ENCODE measurements at places on chromosomes 5 and 9.

GRCh38 chr9:124829334-124829669 is 24.0 kb upstream of the WDR38 start:
- DNase-seq, result no peak

- no peak for DNase-seq
Observed at GRCh38 chr9:70205366-70206020, 53.3 kb upstream of the SMC5 start.

DNA sequence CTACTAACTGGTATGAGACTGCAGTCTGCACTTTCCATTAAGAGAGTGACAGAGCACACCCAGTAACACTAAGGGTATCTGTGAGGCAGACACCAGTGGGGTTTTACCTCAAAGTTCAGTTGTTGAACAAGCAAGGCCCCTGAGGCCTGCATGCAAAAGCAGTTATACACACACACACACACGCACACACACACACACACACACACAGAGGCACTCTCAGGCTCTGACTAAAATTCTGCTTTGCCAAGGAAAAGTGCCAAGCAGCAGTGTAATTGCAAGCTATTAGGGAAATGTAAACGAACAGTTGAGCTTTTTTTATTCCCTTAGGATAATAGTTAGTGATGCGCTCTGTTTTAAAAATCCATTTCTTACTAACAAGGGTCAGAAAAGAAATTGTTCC is 377.1 kb downstream of the SPOCK1 start:
- no peak for DNase-seq

DNA sequence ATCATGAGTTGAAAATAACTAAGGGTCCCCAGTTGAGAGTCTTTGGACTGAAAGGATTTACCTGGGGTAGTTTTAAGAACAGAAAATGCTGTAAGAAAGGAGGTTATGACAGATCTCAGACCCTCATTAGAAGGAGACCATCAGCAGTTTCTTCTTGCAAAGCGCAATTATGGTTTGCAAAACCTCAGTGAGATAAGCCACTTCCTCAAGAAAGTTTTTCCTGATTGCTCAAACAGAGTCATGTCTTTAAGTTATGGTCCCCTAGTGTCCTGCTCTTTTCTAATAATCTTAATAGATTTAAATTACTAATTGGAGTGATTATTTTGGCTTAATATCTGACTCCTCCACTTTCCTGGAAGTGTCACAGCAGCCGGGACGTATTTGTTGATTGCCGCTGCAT is 293.2 kb upstream of the KLF4 start:
- DNase-seq, result no peak

GRCh38 chr9:99828417-99829176 is 6.9 kb downstream of the NR4A3 start:
- DNase-seq, result no peak

- DNase-seq, result no peak
Observed at GRCh38 chr5:9832921-9833320, 202.8 kb upstream of the TAS2R1 start.

- DNase-seq, result no peak
Observed at GRCh38 chr5:1378866-1379659, 34.2 kb upstream of the CLPTM1L start.

All from AML-193 (cell line).